CD4-positive, alpha-beta T cell treated with Interleukin-4 for 1 hour (primary cell): ENCODE measurements at places on chromosomes 13 and 19.

- no peak for DNase-seq
These were observed 828.4 kb upstream of the ATXN8OS start for GRCh38 chr13:69279213-69279612.

GRCh38 chr13:95235199-95235756, 66.0 kb downstream of the ABCC4 start:
- no peak for DNase-seq

- no peak for DNase-seq
These were observed 65.1 kb upstream of the RANBP3 start for GRCh38 chr19:6042776-6043726.

GRCh38 chr13:83877651-83878355, 4.5 kb downstream of the SLITRK1 start:
- DNase-seq, result no peak

DNA sequence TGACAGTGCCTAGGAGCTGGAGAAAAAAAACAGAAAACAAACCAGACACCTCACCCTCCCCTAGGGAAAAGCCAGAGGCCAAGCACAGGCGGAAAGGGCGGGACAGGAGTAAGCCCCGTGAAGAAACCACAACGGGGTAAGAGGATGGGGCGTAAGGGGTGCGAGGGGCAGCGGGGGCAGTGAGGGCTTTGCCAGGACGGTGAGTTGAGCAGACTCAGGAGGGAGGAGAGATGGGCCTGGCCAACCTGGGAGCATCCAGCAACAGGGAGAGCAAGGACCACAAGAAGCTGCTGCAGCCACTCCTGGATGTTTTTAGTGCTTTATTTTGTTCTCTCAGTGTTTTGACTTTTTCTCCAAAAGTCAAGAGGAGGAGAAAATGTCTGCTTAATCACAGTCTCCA, 114.1 kb upstream of the SOX1 start:
- no peak for DNase-seq

GRCh38 chr19:14889994-14890642, 4.2 kb upstream of the OR7A17 start:
- DNase-seq, result no peak

- no peak for DNase-seq
These were observed 40.5 kb upstream of the RNF113B start for GRCh38 chr13:98217597-98217996.

DNA sequence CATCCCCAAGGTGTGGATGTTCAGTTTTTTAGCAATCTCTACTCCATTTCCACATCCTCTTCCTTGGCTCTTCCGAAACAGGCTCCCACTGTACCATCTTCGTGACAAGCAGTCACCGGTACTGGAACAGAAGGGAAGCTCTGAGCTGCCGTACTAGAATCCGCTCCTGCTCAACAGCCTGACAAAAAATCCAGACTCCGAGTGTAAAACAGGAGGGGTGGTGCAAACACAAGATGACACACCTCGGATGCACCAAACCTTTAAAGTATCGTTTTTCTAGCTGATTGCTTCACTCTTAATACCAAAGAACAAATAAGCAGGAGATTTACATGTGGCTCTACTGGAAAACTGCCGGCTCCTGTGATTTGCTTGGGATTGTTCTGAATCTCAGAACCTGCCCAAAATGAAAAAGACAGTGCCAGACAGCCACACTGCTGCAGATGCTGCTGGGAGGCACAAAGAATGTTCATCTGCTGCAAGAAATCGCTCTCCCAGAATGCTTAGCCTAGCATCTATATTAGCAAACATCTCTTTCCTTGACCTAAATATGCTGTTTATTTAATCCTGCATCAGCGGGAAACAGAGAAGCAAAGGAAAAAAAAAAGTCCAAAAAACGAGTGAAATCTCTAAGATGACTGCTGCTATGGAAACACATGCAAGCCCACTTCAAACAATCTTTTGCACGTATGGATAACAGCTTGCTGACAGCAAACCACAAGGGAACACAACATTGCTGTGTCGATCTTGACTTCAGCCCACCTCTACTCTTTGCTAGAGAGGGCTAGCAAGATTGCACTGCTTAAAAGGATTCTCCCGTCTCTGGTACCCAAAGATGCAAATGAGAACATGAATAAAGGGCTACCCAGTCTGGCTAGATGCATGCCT, 38.0 kb upstream of the DOCK9 start:
- no peak for DNase-seq

- no peak for DNase-seq
These were observed 22.1 kb downstream of the MYO9B start for GRCh38 chr19:17097593-17098126.

GRCh38 chr19:42455621-42456081, 12.9 kb upstream of the CXCL17 start:
- no peak for DNase-seq

DNA sequence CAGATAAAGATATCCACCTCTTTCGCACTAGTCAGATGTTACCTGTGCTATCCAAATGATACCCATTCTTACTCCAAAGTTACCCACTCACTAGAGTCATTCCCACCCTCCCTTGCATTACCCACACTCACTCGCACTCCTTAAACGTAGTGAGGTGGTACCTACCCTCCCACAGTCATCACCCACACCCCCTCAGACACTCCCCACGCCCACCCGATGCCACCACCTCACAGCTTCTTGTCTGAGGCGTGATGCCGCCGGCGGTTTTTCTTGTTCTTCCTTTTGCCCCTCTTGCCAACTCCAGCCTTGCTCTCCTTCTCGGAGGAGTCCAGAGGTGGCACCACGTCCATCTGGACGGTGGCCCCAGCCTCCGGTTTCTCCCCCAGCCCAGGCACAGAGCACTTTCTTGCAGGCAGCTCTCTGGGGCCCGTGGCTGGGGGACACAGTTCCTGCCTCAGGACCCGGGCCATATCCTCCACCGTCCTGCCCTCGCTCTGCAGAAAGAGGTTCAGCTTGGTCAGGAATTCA, 1.2 kb downstream of the PNMA8C start:
- DNase-seq, result no peak

DNA sequence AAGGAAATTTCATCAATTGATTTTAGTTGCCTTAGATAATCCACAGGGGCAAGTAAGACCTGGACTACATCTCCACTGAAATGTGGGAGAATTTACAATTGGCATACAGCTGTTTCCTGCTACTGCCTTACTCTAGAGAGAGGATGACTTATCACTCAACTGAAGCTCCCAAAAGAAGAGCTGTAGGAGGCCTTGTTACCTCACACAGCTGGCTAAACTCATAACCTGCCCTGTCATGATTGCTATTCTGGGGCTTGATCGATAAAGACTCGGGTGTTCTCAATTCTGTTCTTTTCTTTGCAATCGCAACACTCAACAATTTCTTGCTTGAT, 1396.4 kb downstream of the EFNB2 start:
- no peak for DNase-seq

GRCh38 chr19:51168564-51169282, 26.6 kb downstream of the SIGLEC7 start:
- DNase-seq, result no peak

DNA sequence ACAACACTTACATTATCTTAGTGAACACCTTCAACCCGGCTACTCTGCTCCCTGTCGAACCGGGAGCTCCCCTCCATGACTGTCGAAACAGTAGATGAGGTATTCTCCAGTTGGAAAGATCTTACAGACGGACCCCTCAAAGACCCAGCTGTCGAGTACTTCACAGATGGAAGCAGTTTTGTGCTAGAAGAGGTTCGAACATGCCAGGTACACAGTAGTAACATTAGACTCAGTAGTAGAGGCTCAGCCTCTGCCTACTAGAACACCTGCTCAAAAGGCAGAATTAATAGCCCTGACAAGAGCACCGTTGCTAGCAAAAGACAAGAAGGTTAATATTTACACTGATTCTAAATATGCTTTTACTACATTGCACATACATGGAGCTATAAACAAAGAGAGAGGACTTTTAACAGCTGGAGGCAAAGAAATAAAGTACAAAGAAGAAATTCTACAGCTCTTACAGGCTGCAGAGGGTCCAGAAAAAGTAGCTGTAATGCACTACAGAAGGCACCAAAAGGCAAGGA, 13.6 kb upstream of the SLC15A1 start:
- DNase-seq, result no peak

GRCh38 chr13:97235549-97236231, 13.6 kb downstream of the MBNL2 start:
- no peak for DNase-seq

GRCh38 chr13:90713441-90714133, 633.9 kb upstream of the MIR17HG start:
- no peak for DNase-seq

DNA sequence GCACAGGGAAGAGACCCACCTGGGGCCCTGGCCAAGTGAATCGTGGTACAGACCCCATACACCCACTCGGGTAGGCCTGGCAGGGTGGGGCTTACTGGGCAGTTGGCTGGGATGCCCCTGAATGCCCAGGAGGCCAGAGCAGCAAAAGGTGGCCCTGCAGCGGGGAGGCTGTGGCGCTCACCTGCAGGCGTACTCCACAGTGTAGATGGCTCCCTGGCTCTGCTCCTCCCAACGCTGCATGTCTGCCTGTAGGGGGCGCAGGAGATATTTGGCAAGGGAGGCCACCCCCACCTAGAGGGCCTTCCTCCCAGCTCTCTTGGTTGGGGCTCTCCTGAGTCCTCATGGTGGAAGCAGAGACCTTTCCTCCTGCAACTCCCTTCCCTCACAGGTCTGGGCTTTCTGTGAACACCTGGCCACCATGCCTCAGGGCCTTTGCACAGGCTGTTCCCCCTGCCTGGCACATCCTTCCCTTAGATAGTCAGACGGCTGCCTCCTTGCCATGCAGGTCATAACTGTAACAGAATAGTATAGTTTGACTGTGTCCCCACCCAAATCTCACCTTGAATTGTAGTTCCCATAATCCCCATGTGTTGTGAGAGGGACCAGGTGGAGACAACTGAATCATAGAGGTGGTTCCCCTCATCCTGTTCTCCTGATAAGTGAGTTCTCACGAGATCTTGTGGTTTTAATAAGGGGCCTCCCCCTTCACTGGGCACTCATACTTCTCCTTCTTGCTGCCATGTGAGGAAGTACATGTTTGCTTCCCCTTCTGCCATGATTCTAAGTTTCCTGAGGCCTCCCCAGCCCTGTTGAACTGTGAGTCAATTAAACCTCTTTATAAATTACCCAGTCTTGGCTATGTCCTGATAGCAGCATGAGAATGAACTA, 5.9 kb downstream of the BORCS8 start:
- peak; percentile 56 for DNase-seq

GRCh38 chr19:34319785-34320184, 45.2 kb upstream of the GPI start:
- DNase-seq, result no peak

- no peak for DNase-seq
These were observed 2.8 kb upstream of the ADGRE3 start for GRCh38 chr19:14677464-14677863.
